ENCODE measurements at places on chromosomes 2 and 18.

DNA sequence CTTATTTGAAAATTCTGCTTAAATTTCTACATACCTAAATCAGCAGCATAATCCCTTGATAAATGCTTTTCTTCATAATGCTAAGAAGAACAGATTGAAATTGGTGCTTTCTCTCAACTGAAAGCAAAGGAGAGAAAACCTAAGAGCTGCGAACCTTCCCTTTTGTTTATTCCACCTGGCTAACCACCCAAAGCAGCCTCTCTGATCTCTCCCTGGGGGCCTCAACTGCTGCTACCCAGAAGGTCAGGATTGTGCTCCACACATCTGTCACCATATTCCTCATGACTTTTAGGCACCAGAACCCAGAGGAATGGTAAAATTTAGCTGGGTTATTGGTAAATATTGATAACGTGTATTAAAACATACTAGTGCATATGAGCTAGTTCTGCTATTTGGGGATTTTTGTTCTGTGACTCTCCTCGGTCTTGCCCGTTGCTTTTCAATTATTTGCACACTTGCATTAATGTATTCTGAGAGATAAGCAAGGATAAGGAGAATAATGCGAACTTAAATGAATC, 334.1 kb downstream of the RIT2 start:
- DNase-seq: peak; percentile 18

DNA sequence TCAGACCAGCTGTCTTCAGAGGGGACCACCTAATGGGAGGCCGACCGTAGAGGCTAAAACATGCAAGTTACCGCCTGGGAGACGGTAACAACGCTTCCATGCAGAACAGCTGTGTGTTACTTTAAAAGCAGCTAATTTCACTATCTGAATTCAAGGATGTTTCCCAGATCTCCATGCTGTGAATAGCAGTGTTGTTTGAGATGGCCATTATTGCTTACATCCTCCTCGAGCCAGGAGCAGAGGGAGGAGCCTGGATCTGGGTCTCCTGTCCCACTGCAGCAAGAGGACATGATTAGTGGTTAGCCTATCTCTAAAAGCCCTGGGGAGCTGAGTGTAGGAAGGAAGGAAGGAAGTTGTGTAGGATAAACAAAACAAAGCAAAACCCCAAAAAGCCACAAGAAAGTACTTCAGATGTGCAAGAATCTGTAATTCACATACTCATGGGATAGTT, 50.9 kb downstream of the ACTR2 start:
- DNase-seq: no peak

DNA sequence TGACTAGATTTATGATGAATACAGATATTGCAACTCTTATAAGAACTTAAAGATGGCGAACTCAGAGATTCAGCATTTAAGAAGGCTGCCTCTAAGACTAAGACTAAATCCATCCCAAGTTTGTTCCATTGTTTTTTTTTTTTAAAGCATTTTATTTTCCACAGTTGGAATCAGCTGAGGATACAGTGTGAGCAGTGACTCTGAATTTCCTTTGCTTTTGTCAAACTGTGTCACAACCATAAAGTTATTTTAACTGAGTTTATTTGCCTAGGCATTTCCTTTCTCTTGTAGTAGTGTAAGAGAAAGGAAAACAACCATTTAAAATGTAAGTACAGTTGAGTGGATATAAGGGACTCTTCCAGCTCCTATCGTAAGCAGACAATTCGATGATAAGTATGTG, 63.9 kb downstream of the ZEB2 start:
- no peak for DNase-seq

DNA sequence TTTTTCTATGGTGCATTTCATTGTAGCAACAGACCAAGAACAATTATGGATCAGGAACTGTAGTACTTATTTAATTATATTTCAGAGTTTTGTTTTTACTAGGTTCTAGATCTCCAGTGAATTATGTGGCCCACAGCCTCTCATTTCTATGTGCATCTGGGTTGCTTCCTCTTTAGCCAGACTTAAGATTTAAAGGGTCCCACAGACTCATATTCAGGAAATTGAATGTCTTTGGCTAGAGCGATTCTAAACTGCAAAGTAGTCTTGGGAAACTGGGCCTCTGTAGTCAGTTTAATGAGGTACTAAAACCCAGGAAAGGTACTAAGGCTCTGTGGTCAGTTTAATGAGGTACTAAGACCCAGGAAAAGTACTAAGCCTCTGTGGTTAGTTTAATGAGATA, 94.4 kb downstream of the LYPD6B start:
- DNase-seq: no peak

- no peak for DNase-seq
Observed at GRCh38 chr18:72207280-72207679, 336.9 kb downstream of the CBLN2 start.

DNA sequence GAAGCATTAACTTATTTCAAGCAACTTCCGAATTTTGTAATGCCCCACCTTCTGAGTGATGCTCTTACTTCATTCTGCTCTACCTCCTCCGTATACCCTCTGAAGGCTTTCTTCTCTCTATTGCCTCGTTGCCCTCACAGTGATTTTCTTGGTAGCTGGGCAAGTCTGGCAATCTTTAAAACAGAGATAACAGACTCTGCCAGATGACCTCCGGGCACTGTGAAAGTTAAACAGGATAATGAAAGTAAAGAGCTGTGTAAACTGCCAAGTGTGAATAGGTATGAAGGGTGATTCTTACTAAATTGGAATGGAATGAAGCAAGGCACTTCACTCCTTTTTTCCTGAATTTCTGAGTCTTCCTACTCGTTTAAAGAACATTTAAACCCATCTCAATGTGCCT, 207.3 kb upstream of the GYPC start:
- no peak for DNase-seq

- DNase-seq: no peak
Observed at GRCh38 chr18:62766266-62766665, 50.9 kb downstream of the PHLPP1 start.

- DNase-seq: no peak
Observed at GRCh38 chr2:16700551-16701259, 35.1 kb upstream of the CYRIA start.

GRCh38 chr2:225100856-225101294, 58.6 kb upstream of the DOCK10 start:
- DNase-seq: no peak

- DNase-seq: no peak
Observed at GRCh38 chr2:109638795-109639194, 24.6 kb downstream of the SOWAHC start.

Measured in neural progenitor cell (in vitro differentiated cells).